Stimulated activated CD4-positive, alpha-beta T cell treated with anti-CD3 and anti-CD28 coated beads, Interleukin-1b, Interleukin-23, amount 100 ng/mL, for 24 hours (primary cell): ENCODE measurements at places on chromosomes 7 and 10.

DNA sequence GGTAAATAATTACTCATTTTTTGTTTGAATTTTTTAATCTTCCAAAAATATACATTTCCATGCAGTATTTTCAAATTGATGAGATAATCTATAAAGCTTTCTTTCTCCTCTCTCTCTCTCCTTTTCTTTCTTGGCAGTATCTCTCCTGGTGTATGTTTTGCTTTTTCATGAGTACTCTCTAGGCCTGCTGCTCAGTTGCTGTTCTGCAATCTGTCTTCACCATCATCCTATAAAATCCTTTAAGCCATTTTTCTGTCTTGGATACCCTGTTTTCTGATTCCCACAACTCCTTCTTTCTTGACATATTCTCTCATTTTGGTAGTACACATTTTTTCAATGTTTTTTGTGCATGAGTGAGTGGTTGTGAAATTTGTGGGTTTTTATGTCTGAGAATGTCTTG is 1558.1 kb upstream of the LRRTM3 start:
- no peak for DNase-seq

- DNase-seq: no peak
Measured at GRCh38 chr10:3992382-3993178, 207.6 kb upstream of the KLF6 start.

- DNase-seq: no peak
Measured at GRCh38 chr7:1665549-1666316, 4.3 kb upstream of the ELFN1 start.

DNA sequence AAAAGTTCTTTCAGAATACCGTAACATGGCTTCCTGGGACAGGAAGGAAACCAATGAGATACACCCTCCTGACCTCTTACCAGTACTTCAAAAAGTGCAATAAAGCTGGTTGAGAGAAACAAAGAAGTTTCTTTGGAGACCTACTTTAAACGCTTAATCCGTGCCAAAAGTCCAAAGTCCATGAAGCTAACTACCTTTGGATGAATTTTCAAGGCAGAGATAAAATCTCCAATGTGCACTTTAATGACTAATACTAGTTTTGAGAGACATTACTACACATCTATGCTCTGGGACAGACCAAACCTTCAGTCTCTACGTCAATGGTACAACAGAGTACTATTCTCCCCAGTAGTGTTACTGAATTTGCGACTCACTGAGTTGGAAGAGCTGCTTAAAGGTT is 46.1 kb downstream of the UBE2H start:
- DNase-seq: no peak

GRCh38 chr7:74292757-74293576 is 3.8 kb downstream of the CLIP2 start:
- DNase-seq: no peak

DNA sequence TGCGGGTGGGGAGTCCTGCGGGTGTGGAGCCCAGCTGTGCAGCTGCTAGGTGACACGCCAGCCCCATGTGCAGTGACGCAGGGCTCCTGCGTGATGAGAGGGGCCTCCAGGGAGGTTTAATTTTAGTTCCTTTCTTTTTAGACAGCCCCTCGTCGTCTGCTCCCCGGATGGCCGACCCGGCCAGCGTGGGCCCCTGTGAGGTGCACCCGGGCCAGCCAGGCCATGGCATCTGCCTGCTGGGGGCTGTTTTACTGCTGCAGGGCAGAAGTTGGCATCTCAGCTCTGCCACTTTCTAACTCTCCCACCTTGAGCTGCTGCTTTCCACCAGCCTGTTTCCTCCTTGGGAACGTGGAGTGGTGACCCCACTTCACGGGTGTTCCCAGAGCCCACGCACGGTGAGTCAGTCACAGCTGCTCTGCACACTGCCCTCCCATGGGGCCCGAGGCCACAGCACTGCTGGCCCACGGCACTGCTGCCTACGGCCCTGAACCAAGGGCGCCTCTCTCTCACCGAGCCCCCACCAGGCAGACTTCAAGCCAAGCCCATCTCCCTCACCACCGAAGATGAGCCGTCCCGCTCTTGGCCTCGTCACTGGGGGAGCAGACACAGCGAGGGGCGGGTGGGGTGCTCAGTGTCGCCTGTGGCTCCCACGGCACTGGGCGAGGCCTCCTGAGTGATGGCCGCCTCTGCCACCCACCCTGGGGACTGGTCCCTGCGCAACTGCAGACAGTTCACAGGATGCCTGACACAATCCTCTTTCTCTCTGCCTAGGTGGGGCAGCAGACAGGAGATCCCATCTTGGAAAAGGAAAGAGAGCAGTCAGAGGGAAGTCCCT is 21.3 kb downstream of the CYP2W1 start:
- no peak for DNase-seq

DNA sequence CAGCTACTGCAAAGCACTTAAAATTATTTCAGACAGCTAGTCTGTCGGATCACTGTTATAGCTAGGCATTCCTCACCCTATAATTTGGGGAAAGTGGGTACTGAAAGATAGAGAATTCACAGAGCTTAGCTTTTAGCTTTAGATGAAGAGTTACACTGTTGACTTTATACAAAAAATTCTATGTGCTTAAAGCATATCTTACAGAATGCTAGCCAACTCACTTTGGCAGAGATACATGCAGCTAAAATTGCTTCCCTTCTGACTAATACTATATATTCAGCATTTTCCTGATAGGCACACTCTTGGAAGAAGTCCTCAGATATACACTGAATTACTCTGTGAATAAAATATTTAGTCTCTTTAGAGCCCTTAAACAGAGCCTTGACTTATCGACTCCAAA is 353.5 kb upstream of the STEAP1 start:
- DNase-seq: no peak

DNA sequence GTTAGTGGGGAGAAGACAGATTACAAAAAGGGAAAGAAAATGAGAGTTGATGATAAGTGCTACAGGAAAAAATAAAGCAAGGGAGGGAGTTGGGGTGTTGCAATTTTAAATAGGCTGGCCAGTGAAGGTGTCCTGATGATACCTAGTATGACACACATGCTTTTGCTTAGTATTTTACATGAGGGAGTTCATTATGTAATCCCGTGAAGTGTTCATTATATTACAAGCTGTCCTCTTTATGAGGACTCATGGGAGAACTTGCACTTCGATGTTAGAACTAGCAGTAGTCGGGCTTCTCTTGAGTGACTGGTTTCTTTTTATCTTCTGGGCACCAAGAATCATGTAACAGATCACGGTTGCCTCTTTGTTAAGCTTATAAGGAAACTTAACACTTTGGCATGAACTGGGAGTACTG is 102.3 kb upstream of the MTPN start:
- no peak for DNase-seq

GRCh38 chr7:38694326-38694725 is 63.2 kb upstream of the AMPH start:
- DNase-seq: no peak

GRCh38 chr10:127736915-127737562 is at the start of gene FOXI2:
Gene FOXI2 (plus strand): TSS chr10:127737185. CDS start chr10:127737274, 89 bp downstream.
- DNase-seq: no peak

DNA sequence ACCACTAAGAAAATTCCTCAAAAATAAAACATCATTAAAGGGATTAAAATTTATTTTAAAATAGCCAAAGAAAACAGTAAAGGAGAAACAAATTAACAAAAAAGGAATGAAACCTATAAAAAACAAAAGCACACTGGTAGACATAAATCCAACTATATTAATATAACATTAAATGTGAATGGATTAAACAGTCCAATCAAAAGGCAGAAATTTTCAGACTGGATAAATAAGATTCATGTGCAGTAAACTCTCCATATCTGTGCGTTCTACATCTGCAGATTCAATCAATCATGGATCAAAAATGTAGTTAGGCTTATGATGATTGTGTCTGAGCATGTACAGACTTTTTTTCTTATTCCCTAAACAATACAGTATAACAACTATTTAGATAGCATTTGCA is 42.6 kb downstream of the ZNF518A start:
- DNase-seq: no peak
